ENCODE measurements at places on chromosomes 2 and 18.

DNA sequence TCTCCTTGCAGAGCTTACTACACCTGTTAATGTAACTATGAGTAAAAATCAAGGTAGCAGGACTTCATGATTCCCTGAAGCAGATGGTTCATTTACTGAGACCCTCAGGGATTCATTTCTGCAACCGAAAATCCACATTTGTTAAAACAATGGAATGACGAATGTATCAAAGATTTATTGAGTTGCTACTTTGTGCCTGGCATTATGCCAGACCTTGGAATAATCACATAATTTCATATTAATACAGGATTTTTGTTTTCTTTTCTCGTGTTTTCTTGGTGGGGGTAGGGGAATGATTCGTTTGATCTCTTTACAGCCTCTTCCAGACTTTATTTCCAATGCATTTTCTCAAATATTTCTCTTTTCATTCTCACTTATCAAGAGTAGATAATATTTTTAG lies 8.9 kb upstream of the KIF5C start:
- DNase-seq: no peak

DNA sequence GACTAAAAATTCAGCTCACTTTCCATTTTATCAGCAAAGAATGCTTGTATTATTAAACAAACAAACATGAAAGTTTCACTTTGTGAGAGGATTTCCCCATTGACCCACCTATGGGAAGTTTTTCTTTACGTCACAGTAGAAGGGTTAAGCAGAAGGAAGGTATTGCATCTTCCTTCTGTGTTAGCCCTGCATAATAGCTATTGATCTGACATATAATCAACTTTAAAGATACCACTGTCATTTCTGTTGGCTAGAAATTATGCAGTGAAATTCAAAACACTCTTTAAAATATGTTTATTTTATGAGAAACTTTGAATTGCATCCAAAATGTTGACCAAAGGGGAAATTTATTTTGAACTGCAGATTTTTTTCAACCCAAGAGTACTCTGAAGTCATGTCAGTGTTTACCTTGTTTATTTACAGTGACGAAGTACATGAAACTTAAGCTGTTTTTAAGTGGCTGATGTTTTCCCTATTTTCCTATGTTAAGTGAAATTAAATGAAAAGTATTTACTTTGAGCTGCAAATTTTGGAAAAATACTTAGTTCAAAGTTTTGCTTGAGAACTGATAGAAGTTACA lies 566.4 kb downstream of the ZEB2 start:
- no peak for DNase-seq

GRCh38 chr2:75134860-75135259 lies 64.5 kb downstream of the TACR1 start:
- no peak for DNase-seq

- DNase-seq: no peak
Observed at GRCh38 chr18:64037812-64038414, 68.0 kb downstream of the SERPINB8 start.

GRCh38 chr2:113755035-113755834 lies 1.2 kb downstream of the SLC35F5 start:
- DNase-seq: no peak

DNA sequence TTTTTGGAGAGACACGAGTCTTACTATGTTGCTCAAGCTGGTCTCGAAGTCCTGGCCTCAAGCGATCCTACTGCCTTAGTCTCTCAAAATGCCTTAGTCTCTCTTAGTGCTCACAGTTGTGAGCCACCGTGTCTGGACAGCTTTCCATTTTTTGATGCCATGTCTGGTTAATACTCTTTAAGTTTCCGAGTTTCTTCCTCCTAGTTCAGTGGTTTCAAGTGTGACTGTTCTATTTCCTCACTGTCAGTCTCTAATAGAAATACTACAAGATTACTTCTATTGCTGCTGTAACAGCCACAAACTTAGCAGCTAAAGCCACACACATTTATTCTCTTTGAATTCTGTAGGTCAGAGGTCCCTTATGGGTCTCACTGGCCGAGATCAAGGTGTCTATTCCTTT lies 125.1 kb upstream of the MGAT5 start:
- DNase-seq: no peak

All from islet precursor cell (in vitro differentiated cells).